ENCODE measurements at places on chromosomes 7 and 10.

DNA sequence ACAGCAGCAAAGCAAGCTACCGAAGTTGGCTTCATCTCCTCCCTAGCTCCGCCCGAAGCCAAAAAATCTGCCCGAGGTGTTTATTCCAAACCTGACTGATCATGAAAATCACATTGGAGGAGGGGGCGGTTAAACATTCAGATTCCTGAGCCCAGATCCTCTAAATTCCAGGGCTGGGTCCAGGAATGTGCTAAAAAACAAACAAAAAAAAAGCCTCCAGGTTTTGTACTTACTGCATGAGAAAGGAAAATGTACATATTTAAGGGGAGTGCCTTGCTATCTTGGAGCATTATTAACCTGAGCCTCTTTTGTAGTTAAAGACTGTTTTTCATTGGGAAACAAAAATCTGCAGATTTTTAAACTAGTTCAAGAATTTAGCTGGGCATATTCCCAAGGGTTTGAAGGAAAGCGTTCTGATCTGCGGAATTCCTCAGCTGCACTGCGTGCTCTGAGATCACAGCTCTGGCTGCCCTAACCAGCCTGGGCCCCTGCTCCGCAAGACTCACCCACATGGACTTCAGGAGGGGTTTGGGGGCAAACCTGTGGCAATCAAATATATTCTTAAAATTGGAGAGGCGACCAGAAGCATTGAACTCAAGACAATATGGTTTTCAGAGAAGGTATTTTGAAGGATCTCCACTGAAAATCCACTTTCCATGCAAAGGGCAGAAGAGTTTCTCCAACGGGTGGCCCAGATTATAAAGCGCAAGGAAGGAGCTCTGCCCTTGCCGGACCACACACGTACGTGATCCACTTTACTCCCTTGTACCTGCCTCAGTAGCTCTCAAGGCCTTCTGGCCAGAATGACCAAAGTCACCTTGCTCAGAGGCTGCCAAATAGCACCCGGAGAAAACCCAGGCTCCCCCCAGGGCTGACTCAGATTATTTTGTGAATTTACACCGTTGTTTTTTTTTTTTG is 10.0 kb upstream of the TNS3 start:
- DNase-seq = no peak

- no peak for DNase-seq
Measured at GRCh38 chr10:71083716-71083975, 128.7 kb upstream of the UNC5B start.

DNA sequence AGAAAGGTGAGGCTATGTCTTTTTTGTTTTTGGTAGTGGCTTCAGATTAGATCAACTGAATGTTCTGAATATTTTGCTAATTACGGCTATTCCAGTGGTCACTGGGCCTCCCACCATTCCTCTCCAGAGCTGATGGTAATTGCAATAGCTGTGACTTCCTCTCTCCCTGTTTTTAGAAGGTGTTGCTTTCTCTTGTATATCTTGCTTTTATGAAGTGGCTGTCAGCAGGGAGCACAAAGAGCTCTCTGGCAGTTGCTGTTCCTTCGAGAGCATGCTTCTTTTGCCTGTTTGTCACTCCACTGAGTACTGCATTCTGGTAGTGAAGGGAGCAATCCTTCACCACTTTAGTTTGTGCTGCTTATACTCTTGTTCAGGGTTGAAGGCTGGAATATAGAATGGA is 133.3 kb downstream of the EXOC4 start:
- no peak for DNase-seq

- DNase-seq = no peak
Measured at GRCh38 chr7:34677491-34677890, 19.5 kb downstream of the NPSR1 start.

GRCh38 chr10:34758447-34758996 is 56.6 kb downstream of the PARD3 start:
- peak; percentile 13 for DNase-seq

DNA sequence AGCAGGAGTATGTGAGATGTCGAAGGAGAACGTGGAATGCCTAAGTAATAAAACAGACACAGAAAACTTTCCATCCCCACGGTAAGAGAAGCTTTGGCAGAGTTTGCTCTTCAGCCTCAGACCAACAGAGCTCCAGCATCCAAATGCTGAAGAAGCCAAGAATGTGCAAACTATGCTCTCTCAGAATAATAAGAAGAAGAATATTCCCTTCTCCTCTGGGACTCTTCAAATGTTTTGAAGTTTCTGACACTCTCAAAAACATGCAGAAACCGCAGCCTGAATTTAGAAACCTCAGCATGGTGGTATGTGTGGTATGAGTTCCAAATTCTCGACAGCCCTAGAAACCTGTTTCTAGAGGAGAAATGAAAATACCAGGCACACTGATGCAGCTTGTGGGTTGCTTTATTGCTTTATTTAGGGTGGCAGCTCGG is 113.3 kb downstream of the KCNMA1 start:
- no peak for DNase-seq

GRCh38 chr7:40899151-40899550 is 764.3 kb downstream of the SUGCT start:
- DNase-seq = no peak

GRCh38 chr10:9069136-9069535 is 1014.6 kb downstream of the GATA3 start:
- no peak for DNase-seq

DNA sequence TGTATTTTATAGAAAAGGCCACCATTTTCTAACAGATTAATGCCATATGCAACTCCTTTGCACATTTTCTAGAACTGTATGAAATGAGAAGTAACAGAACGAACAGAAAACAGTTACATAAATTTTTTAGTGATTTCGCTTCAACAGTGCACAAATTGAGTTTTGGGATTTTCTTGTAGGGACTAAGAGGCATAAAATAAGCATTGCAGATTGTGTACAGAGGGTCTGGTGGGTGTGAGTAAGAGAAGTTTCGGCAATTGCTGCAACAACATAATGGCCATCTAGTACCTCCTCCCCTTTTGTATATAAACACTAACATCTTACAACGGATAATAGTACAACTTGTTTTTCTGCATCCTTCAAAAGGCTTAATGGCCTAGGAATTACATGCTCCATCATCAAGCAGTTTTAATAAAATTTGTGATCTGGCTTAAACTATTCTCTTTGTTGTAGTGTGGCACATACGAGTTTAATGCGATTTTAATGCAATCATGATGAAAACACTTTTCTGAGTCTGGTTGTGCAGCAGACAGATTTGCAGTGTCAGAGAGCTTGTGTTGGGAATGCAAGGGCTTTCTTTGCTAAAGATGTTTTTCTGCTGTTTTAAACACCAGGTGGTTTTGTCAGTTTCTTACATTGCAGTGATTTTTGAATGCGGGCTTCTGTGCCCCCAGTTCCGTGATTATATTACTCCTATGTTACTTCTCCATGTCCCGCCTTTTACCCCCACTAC is 2.9 kb downstream of the GLCCI1 start:
- DNase-seq = no peak

DNA sequence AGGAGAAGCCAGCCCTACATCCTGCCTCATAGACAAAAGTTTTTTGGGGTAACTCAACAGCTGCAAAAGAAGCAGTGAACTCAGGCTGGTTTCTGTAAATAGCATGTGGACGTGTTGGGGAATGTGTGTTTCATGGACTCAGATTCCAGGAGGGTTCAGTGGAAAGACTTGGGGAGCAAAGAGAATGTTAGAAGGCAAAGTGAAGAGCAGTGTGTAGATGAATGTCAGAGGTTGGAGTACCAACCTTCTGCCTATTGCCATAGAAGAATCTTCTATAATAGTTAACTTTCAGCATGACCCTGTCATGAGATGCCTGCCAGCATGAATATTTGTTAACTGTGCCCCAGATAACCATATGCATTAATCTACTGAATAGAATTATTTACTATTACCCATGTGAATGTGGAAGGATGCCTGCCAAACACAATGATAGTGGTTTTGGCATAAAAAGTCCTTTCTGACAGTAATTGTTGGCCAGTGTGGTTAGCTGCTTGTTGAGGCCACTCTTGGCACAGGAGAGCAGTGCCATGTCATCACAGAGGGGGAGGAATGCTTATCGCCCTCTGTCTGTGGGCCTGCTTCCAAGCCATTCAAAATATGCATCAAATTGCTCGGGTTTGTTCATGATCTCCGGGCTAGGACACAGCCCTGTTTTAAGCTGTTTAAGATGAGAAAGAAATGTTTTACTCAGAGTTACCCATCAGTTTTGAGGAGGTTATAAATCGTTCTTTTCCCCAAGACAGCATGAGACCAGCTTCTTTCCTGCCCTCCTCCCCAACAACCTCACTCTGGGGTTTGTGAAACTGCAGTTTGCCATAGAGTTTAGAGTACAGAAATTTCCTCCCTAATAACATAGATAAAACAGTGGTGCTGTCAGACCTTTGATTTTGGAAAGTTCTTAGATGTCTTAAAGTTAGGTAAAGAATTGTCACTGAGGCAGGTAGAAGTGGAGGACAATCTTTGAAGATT is 165.3 kb downstream of the WNT2 start:
- peak; percentile 96 for DNase-seq

- DNase-seq = no peak
Measured at GRCh38 chr10:29285624-29286051, 3.2 kb upstream of the LYZL1 start.

GRCh38 chr10:75403144-75403938 is 1.8 kb upstream of the ZNF503 start:
- no peak for DNase-seq

- no peak for DNase-seq
Measured at GRCh38 chr10:21926358-21926925, 77.1 kb downstream of the DNAJC1 start.

- peak; percentile 91 for DNase-seq
Measured at GRCh38 chr10:89029785-89030437, 39.3 kb downstream of the FAS start.

DNA sequence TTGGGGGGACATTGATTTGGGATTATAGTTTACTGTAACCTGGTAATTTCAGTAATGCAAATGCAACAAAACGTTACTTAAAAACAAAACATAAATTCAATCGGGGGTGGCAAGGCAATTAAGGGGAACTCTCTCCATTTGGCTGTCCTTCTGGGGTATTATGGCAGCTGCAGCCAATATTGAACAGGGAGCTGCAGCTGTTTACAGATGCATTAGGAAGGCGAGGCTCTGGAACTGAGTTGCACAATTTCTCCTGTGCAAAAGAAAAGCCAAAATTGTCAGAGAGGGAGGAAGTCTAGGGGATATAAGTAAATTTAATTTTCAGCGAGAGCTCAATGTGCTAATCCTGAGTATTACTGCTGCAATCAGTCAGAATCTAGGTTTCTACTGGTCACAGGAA is 36.1 kb downstream of the NEUROD6 start:
- DNase-seq = no peak

DNA sequence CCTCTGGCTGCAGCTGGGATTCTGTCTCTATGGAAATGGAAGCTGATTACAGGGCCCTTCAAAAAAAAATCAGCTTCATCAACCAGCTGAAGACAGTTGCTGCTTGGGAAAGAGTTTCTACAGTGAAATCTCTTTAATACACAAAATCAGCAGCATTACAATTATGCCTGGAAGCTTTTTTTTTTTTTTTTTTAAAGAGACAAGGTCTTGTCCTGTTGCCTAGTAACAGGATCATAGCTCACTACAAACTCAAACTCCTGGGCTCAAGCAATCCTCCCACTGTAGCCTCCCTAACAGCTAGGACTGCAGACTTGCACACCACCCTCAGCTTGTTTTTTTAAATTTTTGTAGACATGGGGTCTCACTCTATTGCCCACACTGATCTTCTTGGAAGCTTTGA is 94.5 kb downstream of the OR13A1 start:
- DNase-seq = no peak

DNA sequence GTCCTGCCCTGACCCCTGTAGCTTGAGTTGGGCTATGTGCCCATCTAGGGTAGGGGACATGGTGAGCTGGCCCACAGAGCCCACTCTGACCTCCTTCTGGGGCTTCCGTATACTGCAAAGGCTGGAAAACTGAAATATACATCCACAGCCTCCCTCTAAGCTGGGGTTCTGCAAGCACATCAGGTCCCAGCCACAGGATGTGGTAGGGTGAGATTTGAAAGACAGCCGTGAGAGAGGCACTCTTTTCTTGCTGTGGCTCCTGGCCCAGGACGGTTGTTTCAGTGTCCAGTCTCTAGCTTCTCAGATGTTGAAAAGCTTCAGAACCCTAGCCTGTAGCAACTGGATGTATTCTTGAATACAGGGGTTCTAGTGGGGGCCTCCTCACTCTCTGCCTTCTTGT is 60.1 kb upstream of the ADRB1 start:
- no peak for DNase-seq

Data from hematopoietic multipotent progenitor cell treated with erythropoietin and hydrocortisone succinate and interleukin-3 and kit ligand, for 6 days (in vitro differentiated cells).